ENCODE measurements at places on chromosomes 12 and 14.

GRCh38 chr14:59435987-59436386 lies 29.2 kb downstream of the GPR135 start:
- no peak for DNase-seq

GRCh38 chr12:74890237-74890599 lies 319.4 kb downstream of the KCNC2 start:
- DNase-seq = no peak

- no peak for DNase-seq
These were observed 12.7 kb downstream of the AGAP2 start for GRCh38 chr12:57725851-57726150.

DNA sequence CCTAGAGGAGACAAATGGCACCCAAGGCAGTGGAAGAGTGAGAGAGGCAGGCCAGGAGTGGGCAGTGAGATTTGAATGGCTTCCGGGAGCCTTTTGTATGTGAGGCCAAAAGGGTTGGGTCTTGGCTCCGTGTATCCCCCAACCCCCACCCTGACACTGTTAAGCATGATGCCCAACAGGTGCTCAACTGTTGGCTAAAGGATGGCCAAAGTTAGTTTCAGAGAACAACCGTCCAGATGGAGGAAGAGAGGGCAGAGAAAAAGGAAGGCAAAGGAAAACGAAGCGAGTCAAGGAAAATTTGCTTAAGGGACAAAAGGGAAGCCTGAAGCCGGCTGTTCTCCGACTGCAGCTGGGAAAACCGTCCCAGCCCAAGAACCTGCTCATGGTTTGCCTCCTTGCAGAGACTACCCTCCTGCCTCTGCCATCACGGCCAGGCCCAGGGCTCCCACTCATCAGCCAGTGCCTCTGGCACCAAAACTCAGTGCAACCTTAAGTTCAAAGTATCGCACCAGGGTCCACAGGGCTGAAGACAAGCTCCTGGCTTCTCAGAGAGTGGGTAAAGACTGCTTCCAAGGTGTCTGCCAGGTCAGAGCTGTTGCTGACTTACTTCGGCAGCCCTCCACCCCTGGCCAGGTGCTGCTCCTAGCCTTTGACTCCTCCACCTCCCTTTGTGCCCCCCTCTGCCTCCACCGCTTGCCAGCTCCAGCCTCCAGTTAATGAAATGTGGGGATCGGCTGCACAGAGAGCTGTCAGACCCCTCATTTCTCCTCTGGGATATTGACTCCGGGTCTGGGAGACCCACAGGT lies 4.2 kb upstream of the C1QL4 start:
- DNase-seq = no peak

DNA sequence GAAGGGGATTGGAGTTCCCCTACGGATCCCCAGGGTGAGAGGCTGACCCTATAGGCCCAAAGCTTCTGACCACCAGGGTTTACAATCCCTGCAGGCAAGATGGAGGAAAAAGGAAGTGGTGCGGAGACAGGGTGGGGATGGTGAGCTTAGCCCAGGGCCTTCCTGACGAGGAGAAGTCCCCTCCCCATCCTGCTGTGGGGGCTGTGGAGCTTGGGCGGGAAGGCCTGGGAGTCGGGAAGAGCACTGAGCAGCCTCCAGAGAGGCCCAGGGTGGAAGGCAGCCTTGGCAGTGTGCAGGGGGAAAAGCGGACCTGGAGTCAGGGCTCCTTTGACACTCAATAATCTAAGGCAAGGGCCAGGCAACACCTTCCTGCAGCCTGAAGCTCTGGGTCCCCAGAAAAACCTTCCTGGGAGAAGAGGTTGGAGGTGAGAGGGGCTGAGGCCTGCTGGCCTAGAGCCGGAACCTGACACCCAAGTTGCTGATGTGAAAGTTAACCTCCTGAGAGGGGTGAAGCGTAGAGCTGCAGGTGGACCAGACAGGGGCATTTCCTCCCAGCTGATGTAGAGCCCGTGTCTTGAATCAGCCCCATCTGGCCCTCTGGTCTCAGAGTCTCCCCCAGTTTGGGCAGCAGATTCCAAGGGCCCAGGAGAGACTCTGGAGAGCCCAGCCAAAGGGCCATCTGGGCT lies 6.0 kb downstream of the HDAC7 start:
- DNase-seq = no peak

- no peak for DNase-seq
These were observed 12.4 kb downstream of the MTERF2 start for GRCh38 chr12:106974511-106974910.

DNA sequence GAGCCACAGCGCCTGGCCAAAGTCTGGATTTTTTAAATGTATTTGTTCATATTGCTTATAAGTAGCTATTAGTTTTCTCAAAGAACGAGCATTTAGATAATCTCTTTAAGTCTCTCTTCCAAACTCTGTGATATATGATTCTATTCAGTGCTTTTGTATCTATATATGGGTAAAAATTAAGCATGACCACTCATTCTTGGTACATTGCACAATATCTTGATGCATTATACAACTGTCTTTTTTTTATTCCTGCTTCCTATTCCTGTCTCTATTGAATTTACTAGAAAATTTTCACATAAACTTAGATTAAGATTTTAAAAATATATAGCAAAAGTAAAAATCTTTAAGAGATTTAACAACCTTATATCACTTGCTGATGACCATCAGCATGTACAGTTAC lies 29.1 kb downstream of the SOCS2 start:
- no peak for DNase-seq

GRCh38 chr12:92425165-92425564 lies 277.6 kb upstream of the PLEKHG7 start:
- DNase-seq = no peak

DNA sequence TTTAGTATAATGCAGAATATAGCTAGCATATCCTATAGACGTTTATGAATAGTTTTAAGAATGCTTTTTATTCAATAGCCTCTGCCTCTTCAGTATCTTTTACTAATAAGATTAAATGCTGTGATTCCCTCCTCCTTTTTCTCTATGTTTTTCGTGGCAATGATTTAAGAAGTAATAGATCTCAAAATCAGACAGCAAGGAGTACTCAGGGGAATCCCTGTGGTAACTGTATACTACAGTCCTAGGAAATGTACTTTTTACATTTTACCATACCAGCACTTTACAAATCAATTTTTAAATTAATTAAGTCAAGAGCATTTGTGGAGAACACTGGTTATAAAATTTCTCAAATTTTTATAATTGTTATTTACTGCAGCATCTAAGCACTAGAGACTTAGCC lies 240.6 kb upstream of the CAND1 start:
- no peak for DNase-seq

DNA sequence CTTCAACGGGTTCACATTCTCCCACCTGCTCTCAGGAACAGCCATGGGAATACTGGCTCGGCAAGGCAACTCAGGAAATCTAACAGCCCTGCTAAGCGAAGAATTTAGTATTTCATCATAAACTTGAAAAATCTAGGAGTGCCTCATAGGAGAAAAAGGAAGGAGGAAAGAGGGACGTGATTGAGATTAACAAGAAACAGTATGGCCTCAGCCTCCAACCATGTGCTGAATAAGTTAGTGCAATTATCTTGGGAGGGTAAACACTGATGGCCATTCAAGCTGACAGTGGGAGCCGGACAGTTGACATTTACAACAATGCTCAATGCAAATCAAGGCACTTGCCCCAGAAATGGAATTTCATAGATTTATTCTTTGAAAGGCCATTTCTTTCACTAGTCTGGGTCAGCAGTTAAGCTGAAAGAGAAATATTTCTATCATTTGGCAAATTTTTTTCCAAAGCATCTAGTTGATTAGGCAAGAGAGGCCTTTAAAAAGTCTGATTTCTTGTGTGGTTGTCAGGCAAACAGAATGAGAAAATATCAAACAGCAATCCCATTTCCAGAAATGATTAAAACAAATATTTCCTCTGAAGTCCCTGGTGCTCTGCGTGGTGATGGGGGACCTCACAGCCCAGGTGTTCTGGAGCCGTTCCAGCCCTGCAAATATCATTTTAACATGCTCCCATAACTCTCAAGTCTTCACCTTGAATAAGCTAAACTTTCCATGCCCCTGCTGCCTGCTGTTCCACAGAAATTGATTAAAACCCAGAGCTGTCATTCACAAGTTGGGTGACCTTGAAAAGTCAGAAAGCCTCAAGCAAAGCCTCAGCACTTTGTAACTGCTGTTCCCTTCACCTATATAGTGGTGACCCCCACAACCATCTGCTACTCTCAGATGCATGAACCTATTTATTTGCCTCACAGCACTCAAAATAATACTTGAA lies 121.6 kb downstream of the PHLDA1 start:
- DNase-seq = no peak

DNA sequence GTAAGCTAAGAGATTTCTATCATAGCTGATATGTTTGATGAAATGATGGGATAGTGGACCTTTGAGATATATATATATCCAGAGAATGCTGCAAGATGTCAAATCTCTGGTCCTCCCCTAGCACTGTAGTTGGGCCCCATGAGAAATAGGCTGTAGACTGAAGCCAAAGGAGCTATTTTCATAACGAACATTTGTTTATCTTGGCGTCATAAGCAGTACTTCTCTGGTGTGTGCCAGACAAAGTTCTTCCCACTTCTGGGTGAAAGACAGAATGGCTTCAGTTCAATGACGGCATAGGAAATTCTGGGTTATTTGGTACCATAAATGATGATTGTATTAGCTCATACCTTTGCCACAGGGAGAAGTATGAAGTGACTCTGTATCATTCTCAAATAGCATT lies 534.3 kb downstream of the SOX5 start:
- no peak for DNase-seq

DNA sequence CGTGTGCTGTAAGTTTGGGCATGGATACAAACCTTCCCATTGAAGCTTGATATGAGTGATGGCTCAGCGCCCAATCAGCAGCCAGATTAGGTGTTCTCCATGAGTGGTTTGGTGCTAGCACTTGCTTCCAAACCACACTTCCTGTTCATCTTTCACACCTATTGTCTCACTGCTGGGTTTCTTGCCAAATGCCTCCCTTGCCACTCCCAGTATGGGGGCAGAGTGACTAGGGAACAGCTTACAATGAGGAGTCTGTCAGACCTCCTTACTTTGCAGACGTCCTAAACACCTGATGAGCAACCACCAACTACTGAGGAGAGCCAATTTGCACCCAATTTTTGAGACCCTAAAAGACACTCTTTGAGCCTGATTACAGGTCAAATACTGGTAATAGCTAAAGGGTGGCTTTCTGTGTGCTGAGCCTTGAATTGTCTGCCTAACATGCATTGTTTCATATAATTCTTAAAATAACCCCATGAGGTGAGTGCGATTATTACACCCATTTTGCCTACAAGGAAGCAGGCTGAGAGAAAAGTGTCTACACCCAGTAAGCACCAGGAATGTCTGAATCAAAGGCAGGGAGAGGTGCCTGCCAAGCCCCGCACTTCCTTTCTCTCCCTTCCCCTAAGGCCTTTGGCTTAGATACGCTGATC lies 48.4 kb upstream of the FOS start:
- no peak for DNase-seq

DNA sequence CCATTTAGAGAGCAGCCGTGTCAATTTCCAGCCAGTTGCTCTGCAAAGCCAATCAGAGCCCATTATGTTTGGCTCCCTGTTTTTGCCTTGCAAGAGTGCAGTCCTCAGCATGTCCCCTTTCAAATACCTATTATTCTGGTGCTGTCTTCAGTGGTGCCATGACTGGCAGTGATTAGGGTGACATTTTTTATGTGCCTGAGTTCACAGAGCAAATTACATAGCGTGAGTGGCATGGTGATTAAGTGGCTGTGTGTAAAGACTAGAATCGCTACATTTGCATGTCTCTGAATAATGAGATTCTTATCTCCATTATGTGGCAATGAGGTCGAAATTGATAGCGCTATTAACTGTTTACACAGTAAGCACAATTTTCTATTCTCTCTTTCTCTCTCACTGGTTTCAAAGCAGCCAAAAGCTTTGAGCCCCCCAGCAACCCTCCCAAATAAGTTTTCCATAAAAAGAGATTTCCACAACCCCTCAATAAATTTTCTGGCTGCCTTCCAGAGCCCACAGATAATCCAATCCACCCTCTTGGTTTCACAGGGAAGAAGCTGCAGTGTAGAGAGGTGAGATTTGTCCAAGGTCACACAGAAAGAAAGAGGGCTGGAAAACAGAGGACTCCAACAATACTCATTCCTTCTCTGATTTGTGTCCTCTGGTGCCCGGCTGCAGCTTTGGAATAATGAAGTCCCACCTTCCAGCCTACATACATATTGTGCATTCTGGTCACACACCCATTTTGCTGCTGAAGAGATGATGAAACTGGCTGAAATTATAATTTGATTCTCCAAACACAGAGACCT lies 58.8 kb upstream of the NUDT4 start:
- DNase-seq = no peak

DNA sequence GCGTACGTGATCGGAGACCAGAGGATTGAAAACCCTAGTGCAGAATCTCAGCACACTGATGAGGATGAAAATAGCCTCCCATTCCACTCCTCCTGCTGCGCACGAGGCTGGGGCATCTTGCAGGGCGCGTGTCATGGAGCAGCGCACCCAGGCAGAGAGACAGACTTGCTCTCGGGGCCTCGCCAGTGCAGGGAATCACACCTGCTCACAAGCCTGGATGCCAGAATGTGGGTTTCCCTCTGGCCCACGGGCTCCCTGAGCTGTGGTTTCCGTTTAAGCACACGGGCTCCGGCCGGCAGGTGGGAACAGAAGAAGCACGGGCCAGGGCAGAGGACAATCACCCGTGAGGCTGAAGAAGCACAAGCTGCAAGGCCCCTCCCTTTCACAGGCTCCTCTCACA lies 2.0 kb downstream of the FGF6 start:
- no peak for DNase-seq

GRCh38 chr14:92719890-92720323 lies 28.5 kb downstream of the LGMN start:
- no peak for DNase-seq

DNA sequence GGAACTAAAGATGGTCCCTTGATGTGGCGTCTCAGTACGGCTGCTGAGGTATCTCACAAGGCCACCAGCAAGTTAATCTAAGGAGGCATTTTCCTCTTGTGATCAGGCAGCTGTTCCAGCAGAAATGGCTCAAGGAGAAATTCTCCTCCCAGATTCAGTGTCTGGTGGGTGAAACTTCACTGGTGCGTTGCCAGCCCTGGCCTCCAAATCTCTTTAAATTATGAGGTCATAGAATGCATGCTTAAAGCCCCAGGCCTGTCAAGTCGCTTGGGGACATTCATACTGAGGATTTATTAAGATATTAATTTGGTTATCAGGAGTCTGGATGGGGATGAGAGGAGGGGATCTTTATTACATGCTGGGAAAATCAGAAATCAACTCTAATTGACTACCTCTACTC lies 72.9 kb downstream of the PPP2R5C start:
- DNase-seq = no peak

Data from NCI-H524 (cell line).